ENCODE measurements at places on chromosomes 11 and 22. TPM values are rescaled to one million over a fixed set of nuclear protein-coding genes. Genes with fewer than 3 reads are reported as not detected.

- DNase-seq: peak; percentile 70
Observed at GRCh38 chr11:113113801-113114704, 152.8 kb downstream of the NCAM1 start.

SNX32 gene
- polyA plus RNA-seq: 1.6 TPM

SLC25A45 gene
- polyA plus RNA-seq: 5.3 TPM

DNA sequence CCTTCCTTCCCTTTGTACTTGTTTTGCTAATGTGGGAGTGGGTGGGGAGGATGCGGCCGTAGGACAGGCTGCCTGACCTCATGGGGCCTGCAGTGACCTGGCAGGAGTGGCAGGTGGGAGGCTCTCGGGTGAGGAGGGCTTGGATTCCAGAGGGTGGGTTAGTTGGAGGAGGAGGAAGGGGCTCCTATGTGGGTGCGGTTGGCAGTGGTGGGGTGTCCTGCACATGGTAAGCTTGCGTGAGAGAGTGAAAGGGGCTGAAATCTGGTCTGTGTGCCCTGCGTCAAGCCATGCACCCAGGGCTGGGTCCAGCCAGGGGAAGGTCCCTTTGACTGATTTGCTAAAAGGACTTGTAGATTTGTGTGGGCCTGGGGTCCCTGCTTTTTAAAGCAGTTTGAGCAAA lies 90.7 kb upstream of the OR4B1 start:
- DNase-seq: no peak

- DNase-seq: no peak
Observed at GRCh38 chr22:35346596-35347220, 34.2 kb upstream of the HMOX1 start.

GLYATL1 gene
- 0.48 TPM for polyA plus RNA-seq

BATF2 gene
- polyA plus RNA-seq: 1.9 TPM

KDM4D gene
- polyA plus RNA-seq: 1.3 TPM

DNA sequence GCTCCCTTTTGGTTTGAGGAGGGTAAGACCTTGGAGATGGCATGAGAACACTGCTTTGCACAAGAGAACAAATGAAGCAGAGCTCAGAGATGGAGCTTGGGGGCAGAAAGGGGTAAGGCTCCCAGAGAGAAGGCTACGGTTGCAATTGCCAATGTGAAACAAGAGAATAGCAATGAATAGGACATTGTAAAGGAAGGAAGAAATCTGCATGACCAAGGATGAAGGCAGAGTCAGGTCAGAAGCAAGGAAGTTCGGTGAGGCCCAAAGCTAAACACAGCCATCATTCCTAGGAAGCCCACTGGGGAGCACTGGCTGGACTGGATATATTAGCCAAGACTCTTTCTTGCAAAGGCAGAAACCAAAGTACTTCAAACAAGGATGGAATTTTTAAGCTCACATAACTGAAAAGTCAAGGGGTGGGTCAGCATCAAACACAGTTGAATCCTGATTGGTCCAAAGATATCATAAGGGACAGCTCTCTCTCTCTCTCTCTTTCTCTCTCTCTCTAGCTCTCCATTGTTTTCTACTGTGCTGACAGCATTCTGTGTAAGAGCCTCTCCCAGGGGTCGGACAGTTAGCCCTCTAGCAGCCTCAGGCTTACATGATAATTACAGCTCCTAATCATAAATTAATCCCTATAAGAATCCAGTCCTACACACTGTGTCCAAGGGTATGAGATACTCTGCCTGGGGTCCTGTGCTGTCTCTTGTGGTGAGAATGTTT lies 484.3 kb downstream of the SOX6 start:
- DNase-seq: no peak

AGBL2 gene
- polyA plus RNA-seq: 0.65 TPM

USP2 gene
- 47.0 TPM for polyA plus RNA-seq

CRYBB3 gene
- polyA plus RNA-seq: 0.37 TPM

DNA sequence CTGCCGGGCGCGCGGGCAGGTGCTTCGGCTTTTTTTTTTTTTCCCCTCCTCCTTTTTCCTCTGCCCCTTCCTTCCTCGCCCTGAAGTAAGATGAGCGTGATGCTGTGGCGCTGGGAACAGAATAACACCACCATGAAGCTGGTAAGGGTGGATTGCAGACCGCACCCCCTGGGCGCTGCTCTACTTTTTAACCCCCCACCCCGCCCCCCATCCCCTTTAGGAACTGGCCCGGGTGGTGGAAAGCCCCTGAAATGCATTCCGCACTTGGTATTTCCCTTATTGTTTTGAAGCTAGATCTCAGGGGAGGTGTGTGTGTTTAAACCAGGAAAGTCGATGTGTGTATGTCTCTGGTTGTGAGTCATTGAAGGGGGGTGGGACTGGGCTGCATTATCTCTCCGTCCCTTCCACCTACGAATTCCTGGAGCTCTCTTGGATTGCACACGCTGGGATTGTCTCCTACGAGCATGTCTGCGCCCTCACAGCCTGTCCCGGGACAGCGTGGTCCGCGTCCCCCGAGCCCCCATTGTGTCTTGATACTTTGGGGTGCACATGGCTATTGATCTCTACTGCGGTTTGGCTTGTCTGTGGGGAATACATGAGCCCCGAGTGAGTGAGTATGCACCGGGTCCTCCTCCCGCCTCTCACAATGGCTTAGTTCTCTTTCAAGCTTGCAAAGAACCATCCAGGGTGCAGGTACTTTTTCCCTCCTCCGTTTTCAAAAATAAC lies 64.9 kb downstream of the NAV2 start:
- DNase-seq: peak; percentile 23

MYO7A gene
- polyA plus RNA-seq: 2.5 TPM

DNA sequence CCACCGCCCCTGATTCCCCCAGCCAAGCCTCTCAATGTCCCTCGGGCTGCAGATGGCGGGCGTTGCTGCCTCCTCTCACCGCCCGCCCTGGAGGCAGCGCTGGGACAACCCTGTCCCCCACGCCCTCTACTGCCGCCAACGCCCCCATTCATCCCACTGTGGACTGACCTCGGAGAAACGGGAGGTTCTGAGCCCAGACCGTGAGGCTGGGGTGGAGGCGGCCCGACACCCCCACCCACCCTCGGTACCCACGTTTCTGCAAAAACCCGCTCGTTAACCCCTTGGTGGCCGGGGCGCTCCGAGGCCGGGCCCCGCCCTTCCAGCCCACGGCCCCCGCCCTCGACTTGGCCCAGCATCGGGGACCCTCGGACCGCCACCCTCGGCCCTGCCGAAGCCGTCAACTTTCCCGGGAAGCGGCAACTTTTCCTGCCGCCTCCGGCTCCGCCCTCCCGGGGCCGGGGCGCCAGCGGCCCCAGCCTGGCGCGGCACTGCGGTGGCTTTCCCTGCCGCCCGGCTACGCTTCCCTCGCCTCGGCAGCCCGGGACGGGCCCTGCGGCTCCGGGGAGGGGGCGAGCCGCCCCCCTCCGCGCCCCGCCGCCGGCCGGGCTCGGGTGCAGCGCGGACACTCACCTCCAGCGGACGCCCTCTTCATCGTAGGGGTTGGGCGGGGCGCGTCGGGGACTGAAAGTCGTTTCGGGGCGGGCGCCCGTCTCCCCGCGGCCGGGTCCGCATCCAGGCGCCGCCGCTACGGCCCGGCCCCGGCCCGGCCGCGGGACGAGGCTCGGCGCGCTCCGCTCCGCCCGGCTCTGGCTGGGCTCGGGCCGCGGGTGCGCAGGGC lies 458 bp downstream of the RTN4R start:
- no peak for DNase-seq

DNA sequence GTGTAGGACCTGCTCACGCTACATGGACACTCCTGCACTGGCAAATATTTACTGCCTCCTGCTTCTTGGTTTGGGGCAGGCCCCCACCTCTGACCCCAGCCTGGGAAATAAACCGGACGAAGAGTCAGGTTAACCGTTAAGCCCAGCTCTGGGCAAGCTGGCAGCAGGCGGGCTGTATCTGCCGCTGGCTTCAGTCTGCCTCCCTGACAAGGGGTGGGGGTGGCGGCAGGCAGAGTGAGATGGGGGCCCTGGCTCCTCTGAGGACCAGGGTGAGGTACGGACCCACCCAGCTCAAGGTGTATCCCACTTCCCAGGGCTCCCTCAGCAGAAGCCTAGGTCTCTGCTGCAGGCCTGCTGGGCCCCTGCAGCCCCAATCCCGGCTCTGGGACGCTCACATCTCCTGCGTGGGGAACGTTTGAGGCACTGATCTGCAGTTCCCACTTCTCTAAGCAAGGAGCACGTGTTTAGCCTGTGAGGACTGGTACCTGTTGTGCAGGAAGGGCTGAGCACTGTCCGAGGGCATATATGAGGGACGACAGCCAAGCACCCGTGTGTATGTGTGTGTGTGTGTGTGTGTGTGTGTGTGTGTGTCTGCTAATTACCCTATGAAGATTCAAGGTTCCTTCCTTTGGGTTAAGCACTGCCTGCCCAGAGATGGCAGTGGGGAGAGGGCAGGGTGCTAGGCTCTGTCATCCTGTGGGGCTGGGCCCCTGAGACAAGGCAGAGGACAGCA lies 1.1 kb upstream of the LRRC75B start:
- DNase-seq: no peak

DNA sequence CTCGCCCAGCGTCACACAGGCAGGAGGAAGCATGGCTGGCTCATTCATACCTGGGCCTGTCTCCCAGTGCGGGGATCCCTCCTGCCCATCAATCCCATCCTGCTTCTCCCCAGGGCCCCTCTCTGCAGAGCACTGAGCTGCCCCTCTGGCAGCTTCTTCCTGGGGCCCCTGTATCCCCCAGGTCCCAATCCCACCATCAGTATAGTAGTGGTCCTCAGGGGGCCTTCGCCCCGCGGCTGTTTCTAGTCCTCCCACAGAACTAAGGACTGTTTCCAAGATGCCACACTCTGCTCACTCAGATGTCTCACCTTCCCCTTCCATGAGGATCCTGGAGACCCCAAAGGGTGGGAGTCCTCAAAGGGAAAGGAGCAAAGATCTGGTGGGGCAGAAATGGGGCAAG lies 97.6 kb downstream of the PDE2A start:
- no peak for DNase-seq

DNA sequence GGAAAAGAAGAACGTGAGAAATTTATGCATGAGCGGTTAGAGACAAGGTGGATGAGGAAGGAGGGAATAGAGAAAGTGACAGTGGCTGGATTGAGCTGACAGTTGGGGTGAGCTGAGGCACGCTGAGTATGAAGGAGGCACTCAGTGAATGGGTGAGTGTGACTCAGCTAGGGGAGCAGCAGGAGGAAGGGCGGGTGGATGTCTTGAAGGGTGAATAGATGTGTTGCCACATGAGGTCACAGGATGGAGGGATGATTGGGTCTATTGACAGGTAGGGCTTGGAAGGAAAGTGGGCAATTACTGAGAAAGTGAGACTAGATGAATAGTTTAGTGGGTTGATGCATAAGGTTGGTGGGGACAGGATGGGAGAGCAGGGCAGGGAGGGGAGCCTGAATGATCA lies 8.0 kb downstream of the IFITM10 start:
- DNase-seq: no peak

- peak; percentile 67 for DNase-seq
Observed at GRCh38 chr11:123351375-123351774, 78.7 kb upstream of the GRAMD1B start.

- DNase-seq: peak; percentile 69
Observed at GRCh38 chr11:119634301-119634700, 94.7 kb downstream of the NECTIN1 start.

- no peak for DNase-seq
Observed at GRCh38 chr11:114942207-114942606, 263.9 kb downstream of the NXPE2 start.

DNA sequence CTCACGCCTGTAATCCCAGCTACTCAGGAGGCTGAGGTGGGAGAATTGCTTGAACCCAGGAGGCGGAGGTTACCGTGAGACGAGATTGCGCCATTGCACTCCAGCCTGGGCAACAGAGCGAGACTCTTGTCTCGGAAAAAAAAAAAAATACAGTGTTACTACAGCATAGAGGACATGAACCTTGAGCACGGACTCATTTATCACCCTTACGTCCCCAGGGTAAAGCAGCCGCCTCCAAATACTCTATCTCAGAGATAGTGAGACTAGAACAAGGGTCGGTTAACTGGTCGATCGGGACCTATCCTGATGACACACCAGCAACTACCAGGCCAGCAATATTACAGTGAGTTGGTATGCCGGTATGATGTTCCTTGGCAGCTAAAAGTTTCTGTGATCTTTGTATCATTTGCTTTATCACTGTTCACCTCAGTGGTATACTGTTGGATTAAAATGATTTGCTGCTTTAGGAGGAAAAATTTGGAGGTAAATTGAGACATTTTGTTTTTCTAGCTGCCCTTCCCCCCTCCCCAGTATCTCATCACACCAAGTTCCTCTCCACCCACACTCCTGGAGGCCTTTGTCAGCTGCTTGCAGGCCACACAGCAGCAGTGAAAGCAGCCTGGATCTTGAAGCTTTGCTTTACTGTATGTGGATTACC lies 7.0 kb upstream of the SIDT2 start:
- peak; percentile 25 for DNase-seq

- DNase-seq: no peak
Observed at GRCh38 chr11:2811206-2812091, 74.1 kb downstream of the CDKN1C start.

GRCh38 chr22:40631925-40632324 lies 4.6 kb downstream of the MRTFA start:
- DNase-seq: no peak

GRCh38 chr22:27630754-27631153 lies 170.8 kb downstream of the MN1 start:
- DNase-seq: no peak

DNA sequence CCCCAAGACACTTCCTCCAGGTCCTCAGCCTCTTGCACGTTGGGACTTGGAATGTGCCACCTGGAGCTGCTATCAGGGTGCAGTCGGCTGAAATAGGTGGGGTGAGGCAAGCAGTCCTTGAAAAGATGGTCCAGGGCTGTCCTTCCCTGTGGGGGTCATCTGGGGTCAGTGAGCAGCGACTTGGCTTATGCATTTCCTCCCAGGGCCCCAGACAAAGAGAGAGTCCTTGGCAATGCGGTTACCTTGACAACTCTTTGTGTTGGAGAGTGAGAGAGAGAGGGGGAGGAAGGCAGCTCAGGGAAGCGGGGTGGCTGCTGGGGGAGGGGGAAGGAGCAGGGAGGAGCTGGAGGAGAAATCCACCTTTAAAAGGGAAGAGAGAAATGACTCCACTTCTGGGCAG lies 93.8 kb downstream of the MIAT start:
- DNase-seq: peak; percentile 60

DNA sequence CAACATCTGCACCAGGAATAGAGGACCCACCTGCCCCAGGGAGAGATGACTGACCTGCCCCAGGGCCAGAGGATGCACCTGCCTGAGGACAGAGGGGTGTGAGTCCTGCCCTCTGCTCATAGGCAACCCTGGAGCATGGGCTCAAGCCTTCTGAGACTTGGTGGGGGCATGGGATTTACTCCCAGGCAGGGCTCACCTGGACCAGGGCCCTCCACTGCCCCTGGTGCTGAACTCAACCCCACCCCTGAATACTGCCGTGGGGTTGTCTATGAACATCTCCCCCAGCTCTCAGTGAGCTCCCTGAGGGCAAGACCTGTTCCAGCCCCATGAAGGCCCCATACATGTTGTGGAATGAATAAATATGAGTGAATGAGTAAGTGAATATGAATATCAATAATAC lies 33.8 kb upstream of the MUC5AC start:
- DNase-seq: no peak

Data from muscle of leg (tissue), 16 donors.